ENCODE measurements at places on chromosomes 13 and 19.

GRCh38 chr19:33273881-33274662 lies 28.3 kb downstream of the CEBPA start:
- DNase-seq: peak; percentile 47

GRCh38 chr19:38290631-38291147 lies 13.4 kb upstream of the C19orf33 start:
- DNase-seq: no peak

DNA sequence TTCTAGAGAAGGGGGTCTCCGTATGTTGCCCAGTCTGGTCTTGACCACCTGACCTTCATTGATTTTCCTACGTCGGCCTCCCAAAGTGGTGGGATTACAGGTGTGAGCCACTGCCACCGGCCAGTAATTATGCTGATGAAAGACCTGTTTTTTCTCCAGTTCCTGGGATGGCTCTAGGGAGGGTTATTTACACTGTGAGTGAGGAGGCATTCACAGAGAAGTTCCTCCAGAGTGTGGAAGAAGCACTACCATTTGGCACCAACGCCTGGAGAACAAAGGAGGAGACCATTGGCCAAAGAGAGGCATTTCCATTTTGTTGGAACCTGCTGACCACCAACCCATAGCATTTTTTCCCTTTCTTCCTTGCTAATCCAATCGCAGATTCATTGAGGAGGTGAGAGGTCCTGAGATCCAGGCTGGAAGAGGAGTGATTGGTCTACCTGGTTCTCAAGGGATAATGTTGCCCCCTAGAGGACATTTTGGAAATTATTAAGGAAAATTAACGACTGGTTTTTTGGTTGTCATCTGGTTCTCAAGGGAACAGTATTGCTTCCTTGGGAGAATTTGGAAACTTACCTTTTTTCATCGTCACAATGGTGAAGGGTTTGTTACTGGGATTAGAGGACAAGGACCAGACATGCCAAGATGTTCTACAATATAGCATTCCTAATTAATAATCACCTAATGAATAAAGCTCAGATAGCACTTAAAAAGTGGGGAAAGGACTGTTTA lies 5.5 kb upstream of the SAE1 start:
- DNase-seq: no peak

DNA sequence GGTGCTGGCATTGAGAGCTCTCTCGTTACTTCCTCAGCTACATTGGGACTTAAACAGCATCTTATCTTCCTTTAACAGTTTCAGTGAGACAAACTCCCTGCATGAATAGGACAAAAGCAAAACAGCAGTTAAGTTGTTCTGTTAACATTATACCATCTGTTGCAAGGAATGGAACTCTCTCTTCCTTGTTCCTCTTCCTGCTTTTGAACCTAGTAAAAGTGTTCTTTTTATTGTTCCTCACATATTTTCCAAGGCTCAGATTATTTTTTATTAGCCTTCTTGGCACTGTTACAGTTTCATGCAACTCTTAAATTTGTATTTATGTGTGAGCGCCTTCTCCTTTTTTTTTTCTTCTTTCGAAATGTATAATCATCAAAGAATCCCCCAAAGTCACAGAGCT lies 202.6 kb upstream of the UFM1 start:
- DNase-seq: no peak

DNA sequence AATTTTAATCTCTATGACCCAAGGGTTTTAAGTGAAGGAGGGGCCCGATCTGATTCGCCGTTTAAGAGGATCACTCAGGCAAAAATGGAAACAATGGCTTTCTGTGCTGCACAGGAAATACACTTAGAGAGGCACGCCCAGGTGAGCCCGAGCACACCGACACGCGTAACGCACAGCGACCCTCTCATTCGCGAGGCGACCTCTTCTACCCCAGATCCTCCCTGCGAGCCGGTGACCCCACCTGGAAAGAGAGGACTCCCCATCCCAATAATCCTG lies 216 bp downstream of the SH2D3A start:
- no peak for DNase-seq

DNA sequence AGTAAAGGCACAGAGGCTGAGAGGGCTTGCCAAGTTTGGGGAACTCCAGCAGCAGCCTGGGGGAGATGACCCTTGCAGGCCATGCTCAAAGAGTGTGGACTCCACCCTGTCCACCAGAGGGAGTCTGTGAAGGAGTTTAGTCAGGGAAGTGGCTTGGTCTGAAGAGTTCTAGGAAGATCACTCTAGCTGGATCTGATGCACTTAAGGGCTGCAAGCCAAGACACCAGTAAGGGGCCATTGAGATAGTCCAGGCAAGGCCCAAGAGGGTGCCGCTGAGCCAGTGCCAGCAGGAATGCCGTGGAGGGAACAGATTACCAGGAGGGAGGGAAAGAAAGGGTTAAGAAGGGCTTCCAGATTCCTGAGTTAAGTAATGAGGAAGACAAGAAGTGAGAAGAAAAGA lies 68.7 kb downstream of the ZAR1L start:
- DNase-seq: peak; percentile 64

DNA sequence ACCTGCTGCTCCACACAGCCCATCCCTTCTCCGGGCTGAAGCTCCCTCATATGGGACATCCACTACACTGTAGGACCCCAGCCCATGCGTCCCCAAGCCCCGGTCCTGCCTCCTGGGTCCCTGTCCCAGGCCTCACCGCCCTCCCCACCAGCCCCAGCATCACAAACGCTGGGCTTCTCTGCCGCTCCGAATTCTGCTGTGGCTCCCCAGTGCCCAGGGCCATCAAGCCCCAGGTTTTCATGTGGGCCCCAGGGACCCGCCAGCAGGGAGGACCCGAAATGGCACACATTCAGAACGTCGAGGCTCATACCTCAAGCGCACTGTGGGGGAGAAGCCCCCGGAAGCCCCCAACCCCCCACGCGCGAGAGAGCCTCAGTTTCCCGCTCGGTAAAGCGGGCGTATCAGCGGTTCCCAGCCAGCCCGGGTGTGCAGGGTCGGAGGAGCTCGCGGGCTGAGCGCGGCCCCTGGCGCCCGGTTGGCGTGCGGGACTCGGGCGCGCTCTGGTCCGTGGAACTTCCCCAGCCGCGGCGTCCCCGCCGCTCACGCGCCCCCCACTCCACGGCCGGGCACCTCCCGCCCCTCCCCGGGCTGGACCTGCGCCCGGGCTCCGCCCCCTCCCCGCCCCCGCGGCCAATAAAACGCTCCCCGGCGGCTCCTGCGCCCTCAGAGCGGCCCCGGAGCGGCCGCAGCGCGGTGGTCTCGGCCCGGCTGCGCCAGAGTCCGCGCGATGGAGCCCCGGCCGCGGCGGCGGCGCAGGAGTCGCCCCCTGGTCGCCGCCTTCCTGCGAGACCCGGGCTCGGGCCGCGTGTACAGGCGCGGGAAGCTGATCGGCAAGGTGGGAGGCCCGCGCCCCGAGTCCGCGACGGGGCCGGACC lies at the start of gene PLK5:
Gene PLK5, plus strand, starts transcription at position 666 of the 875 bp plus-strand sequence. CDS start 2,920 bp downstream, outside the sequence.
- DNase-seq: no peak

- DNase-seq: no peak
Observed at GRCh38 chr13:64333888-64334287, 2896.2 kb downstream of the PCDH9 start.

DNA sequence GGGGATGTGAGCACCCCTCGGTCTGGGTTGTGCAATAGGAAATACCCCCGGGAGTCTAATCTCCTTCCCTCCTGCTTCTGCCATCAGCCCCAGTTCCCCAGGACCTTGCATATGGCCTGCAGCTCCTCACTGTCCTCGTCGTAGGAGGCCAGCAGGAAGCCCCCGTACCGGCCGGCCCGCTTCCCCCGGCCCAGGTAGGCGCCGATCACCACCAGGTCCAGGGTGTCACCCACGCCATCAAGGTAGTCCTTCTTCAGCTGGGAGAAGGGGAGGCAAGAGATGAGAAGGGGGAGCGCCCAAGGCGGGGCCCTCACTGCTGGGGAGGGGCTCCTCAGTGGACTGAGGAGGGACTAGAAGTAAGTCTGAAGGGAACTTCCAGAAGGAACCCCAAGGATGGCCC lies 10.4 kb upstream of the PLA2G4C start:
- DNase-seq: no peak

Measured in right lobe of liver (tissue), 6 donors.